ENCODE measurements at places on chromosomes 3 and 15.

- DNase-seq, result no peak
Measured at GRCh38 chr3:38138349-38139190, at the start of gene MYD88. Gene MYD88, plus strand, starts transcription at chr3:38138661. Its CDS starts 40 bp downstream, at chr3:38138701.

DNA sequence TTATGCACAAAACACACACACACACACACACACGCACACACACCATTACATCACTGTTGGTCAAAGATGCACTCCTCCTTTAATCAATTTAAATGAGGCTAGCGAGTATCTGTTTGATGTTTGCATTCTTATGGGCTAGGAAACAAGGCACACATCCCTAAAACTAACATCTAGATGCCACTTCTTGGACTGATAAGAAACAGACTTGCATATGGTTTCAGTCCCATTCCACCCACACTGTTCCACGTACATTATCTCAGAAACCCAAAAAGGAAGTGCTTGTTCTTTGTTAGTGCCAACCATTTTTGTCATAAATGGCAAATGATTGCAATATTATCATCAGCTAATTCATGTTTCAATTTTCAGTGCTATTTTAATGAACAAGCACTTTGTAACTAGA, 69.5 kb downstream of the CCR1 start:
- no peak for DNase-seq

GRCh38 chr3:81218023-81218422, 543.4 kb downstream of the GBE1 start:
- DNase-seq, result no peak

- no peak for DNase-seq
Measured at GRCh38 chr15:60772395-60773120, 293.6 kb upstream of the ICE2 start.

GRCh38 chr3:114057011-114057347, 442 bp downstream of the QTRT2 start:
- DNase-seq, result no peak

DNA sequence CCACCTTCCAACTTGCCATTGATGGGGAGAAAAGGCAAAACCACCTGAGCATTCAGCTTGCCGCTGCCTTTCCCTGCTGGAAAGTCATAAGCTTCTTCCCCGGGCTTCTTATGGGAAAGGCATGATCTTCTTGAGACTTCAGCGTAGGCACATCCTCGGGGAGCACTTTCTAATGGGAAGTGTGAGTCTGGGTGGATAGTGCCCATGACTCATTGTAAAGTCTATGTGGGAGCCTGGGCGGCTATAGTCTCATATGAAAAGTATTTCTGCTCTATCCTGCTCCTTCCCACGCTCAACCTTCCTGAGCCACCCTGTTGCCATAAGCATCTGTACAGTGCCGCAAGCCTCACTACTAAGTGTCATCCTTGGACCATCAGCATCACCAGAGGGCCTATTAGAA, 309.9 kb upstream of the THBS1 start:
- DNase-seq, result no peak

GRCh38 chr15:90231028-90232017, 2.4 kb downstream of the CIB1 start:
- DNase-seq, result no peak

GRCh38 chr15:98830034-98830634, 177.5 kb downstream of the PGPEP1L start:
- DNase-seq, result no peak

GRCh38 chr15:71251584-71252043, 136.3 kb downstream of the THSD4 start:
- DNase-seq, result no peak

DNA sequence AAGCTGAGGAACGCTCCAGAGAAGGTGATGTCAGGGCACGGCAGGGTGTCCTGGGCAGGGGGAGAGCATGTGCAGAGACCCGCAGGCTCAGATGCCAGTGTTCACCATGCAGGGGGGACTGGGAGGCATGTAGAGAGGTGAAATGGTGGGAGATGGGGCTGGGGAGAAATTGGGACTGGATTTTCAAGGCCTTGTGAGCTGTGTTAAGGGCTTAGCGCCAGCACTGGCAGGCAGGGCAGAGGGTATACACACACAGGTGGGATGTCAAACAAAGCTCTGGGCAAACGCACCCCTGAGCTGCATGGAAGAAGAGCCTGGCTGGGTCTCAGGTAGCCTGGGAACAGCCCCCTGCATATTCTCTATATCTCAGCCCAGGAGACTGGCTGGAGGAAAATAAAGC, 282.7 kb downstream of the SHQ1 start:
- no peak for DNase-seq

- peak; percentile 21 for DNase-seq
Measured at GRCh38 chr3:146067048-146067447, 93.9 kb downstream of the PLOD2 start.

- DNase-seq, result no peak
Measured at GRCh38 chr3:27454914-27455313, 29.3 kb downstream of the SLC4A7 start.

DNA sequence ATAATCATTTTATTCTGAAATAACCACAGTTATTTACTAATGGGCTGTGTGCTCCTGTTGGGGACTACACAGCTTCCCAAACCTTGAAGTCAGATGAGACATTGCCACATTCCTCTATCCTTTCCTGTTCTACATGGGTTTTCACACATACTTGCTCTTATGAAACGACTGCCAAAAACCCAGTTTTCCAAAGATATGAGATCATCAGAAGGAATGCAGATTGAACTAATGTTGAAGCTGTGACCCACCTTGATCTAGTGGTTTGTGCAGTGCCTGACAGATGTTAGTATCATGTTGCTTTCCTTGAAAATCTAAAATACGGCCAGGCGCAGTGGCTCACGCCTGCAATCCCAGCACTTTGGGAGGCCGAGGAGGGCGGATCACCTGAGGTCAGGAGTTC, 144.6 kb downstream of the VGLL4 start:
- no peak for DNase-seq

DNA sequence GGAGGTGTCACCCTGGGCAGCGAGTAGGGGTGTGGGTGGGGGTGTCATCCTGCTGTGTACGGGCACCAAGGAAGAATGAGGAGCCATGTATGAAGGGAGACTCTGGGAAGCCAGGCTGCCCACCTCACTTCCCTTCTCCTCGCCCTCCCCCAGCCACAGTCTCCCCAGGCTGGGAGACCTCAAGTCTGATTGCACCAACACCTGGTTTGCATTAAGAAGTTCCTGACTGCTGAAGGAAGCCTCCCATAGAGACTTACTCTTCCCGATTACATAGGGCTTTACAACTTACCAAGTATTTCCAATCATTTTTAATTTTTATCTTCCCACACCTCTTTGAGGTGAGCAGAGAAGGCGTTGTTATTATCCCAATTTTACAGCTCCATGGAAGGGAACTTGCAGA, 29.5 kb upstream of the SMAD3 start:
- DNase-seq, result no peak

- DNase-seq, result no peak
Measured at GRCh38 chr3:67648701-67649100, 5.7 kb downstream of the SUCLG2 start.

- DNase-seq, result no peak
Measured at GRCh38 chr3:36596419-36596818, 167.9 kb downstream of the DCLK3 start.

- no peak for DNase-seq
Measured at GRCh38 chr3:106114848-106115247, 246.0 kb upstream of the CBLB start.

DNA sequence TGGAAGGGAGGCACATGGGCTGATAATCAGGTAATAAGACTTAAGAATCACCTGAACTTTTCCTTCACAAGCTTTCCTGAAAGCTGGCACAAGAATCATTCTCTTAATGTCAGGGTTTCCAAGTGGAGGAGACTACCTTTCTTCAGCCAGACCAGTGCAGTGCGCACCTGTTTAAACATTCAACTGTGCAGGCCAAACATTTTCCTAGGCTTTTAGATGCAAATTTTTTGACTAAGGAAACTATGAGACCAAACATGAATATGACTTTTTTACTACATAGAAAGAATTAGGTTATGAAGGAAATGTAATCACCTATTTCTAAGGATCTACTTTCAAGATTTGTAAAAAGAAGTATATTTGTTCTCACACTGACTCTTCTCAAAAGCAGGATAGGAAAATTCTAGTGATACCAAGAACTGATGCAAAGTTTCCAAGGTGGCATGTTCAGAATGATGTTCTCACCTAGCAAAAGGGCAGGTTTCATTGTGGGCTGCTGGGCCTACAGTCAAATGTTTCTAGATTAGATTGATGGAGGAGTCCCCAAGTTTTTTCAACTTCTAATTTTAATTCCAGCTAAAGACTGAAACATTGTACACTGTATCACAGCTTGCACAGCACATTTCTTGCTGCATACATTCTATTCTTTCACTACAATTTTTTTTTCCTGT, 339.1 kb downstream of the TIGIT start:
- no peak for DNase-seq

DNA sequence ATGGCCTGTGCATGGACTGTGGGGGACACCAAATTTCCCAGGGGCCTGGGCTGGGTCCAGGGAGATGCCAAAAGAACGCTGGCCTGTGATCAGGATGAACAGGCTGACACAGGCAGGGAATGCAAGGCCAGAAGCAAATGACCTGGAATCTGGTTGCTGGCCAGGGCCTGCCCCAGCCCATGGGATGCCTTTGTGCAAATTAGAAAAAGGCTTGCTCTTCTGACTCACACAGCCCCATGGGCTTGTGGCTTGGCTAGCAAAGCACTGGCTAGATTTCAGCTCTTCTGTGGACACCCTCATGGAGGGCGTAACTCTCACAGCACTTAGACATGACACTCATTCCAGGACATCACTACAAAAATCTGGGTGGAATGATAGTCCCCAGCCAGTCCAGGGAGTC, 356.0 kb downstream of the SHQ1 start:
- peak; percentile 46 for DNase-seq

DNA sequence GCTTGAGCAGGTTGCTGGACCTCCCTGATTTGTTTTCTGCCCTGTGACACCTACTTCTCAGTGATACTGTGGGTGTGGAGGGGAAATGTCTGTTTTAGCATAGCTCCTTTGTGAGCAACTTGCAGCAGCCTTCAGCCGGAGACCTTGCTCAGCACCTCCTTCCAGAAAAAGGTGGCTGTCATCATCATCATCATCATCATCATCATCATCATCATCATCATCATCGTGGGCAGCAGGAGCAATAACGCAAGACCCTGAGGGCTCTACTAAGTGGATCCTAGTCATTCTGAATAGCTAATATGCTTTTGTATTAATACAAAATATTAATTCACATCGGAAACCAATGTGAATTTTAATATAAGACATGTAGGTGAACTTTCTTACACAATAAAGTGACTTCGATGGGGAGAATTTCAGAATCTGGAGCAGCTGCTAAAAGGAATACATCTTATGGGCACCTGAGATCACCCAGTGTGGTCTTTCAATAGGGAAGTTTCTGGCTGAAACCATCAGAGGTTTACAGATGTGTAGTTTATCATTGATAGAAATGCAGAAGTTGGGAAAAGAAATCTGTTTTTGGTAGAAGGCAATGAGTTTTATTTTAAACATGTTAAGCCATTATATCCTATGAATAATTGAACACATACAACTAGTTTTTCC, 8.6 kb downstream of the GABRR3 start:
- DNase-seq, result no peak

DNA sequence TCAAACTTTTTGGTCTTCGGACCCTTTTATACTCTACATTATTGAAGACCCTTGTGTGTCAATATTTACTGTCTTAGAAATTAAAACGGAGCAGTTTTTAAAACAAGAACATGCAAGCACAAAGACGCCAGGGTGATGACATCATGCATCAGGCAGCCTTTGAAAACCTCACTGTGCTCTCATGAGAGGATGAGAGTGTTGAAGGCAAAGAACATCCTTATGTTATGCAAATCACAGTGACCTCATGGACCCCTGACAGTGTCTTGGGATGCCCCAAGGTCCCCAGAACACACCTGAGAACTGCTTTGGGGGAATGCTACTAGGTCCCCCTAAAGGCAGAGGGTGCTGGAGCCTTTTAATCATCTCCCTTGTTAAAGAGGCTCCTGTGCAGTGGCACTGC, 51.6 kb downstream of the CHDH start:
- DNase-seq, result no peak

DNA sequence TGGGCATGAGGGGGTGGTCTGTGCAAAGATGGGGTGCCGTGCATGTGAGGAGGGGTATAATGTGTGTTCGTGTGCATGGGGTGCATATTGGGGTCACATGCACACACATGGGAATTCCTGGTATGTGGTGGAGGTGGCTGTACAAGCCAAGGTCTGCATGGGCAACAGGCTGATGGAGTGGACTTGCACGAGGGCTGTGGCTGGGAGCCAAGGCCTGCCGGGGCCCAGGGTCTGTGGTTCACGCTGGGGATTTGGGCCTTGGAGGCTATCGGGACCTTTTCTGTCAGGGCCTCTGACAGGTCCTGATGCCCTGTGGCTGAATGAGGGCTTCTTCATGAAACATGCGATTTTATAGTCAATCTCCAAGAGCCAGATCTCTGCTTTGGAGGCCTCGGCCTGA, 9.8 kb upstream of the PLXND1 start:
- no peak for DNase-seq

- DNase-seq, result peak; percentile 32
Measured at GRCh38 chr3:197224034-197224444, 74.4 kb downstream of the DLG1 start.

DNA sequence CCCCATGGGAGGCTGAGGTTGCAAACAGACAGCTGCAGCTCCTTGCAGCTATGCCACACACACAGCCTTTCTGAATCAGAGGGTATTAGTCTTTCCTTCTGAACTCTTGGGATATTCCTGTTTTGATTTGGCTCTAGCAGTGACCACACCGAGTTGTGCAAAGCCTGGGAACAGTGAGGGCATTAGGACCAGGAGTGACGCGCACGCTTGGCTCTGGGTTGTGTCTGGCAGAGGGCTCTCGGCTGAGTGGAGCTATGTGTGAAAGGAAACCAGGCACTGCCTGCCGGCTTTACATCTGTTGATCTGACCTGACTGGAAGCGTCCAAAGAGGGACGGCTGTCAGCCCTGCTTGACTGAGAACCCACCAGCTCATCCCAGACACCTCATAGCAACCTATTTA, at the start of gene GALNT15:
TSS of gene GALNT15 (plus strand) at position 292 of the 400 bp plus-strand sequence. CDS start 472 bp downstream, outside the sequence.
- peak; percentile 68 for DNase-seq

GRCh38 chr15:38699633-38700230, 135.1 kb upstream of the RASGRP1 start:
- DNase-seq, result peak; percentile 37

GRCh38 chr3:170257145-170257544, 34.9 kb downstream of the PRKCI start:
- no peak for DNase-seq

GRCh38 chr15:38205526-38206272, 46.9 kb upstream of the SPRED1 start:
- no peak for DNase-seq

GRCh38 chr3:9185701-9186100, 63.7 kb downstream of the SRGAP3 start:
- no peak for DNase-seq

- DNase-seq, result no peak
Measured at GRCh38 chr3:143166376-143166775, 46.8 kb downstream of the CHST2 start.

- no peak for DNase-seq
Measured at GRCh38 chr15:28082891-28083684, 16.0 kb downstream of the OCA2 start.

DNA sequence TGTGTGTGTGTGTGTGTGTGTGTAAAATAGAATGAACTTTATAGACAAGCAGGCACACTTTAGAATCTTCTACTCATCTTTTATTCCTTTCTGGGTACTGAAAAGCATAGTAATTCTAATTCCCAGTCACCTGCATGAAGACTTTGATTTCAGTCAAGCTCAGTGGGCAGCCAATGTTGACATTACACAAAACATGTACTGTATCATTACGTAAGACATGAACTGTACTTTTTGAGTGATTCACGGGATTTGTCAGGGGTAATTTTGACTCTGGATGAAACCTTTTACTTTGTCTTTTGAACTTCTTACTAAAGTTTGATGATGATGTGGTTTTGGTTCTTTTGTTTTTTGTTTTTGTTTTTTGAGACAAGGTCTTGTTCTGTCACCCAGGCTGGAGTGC, 38.8 kb downstream of the PTPRG start:
- DNase-seq, result no peak
